NCI-H2081 (cell line): ENCODE measurements at places on chromosomes 2 and 18.

- no peak for DNase-seq
Observed at GRCh38 chr2:156434461-156435291, 1.5 kb upstream of the GPD2 start.

- DNase-seq: no peak
Observed at GRCh38 chr2:172090044-172090961, 5.0 kb downstream of the DLX1 start.

DNA sequence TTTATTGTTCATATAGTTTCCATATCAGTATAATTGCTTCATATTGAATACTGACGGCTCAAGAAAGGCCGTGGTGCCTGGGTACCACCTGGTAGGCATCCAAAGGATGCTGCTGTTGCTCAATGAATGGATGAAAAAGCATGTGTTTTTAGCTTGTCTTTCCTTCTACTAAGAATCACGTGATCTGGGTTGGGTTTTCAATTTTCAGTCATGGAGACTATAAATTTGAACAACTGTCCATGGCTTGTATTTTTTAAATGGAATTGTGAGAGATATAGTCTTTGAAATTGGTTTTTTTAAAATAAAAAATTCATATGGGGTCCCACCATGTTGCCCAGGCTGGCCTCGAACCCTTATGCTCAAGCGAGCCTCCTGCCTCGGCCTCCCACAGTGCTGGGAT, 25.3 kb downstream of the EMILIN2 start:
- no peak for DNase-seq

GRCh38 chr18:47191961-47192360, 15.8 kb upstream of the IER3IP1 start:
- no peak for DNase-seq

DNA sequence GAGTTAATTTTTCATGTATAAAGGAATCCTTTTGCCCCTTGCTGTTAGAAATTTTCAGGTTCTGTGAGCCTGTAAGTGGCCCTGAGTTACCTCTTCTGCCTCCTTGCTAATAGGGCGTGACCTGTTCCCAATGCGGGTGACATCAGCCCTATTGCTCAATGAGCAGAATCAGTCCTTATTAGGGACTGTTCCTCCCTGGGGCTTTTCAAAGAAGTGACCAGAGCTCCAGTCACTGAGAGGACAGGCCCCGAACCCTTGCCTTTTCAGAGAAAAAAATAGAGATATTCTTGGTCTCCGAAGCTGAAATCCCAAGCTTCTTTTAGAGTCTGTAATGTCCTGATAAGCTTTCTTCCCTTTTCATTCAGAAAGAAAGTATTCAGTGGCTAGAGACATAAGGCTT, 8.2 kb upstream of the APOB start:
- no peak for DNase-seq

GRCh38 chr18:79386547-79386946, 9.2 kb upstream of the NFATC1 start:
- no peak for DNase-seq

GRCh38 chr18:22056950-22057349, 112.4 kb upstream of the GATA6 start:
- no peak for DNase-seq

- DNase-seq: no peak
Observed at GRCh38 chr2:147623328-147623727, 221.5 kb upstream of the ACVR2A start.

DNA sequence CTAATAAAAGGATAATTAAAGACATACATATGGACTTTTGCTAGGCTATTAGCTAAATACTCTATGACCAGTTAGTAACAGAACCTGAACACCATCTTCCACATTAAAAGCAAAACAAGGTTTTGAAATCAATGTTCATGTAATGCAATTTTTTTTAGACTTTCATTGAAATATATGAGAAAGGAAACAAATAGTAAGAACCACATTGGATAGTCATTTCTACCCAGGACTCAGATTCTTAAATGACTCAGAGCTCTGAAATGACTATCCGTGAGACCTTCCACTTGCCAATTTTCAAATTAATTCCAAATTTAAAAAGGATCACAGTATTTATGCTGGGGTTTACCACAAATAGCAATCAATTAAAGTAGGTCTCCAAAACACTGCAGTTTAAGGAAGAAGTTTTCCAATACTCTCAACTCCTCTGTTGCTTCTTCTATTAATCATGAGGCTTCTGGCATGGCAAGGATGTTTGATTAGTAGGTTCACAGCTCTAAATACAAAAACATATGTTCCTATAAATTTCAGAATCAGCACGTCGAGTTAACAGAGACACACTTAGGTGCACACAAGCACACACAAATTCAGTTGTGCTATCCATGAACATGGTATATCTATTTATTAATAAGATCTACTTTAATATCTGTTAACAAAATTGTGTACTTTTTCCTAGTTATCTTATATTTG, 841.0 kb downstream of the RNF144A start:
- no peak for DNase-seq

- DNase-seq: no peak
Observed at GRCh38 chr18:39845631-39846030, 2109.4 kb upstream of the PIK3C3 start.

GRCh38 chr18:69674966-69675365, 272.7 kb downstream of the CD226 start:
- DNase-seq: peak; percentile 6

DNA sequence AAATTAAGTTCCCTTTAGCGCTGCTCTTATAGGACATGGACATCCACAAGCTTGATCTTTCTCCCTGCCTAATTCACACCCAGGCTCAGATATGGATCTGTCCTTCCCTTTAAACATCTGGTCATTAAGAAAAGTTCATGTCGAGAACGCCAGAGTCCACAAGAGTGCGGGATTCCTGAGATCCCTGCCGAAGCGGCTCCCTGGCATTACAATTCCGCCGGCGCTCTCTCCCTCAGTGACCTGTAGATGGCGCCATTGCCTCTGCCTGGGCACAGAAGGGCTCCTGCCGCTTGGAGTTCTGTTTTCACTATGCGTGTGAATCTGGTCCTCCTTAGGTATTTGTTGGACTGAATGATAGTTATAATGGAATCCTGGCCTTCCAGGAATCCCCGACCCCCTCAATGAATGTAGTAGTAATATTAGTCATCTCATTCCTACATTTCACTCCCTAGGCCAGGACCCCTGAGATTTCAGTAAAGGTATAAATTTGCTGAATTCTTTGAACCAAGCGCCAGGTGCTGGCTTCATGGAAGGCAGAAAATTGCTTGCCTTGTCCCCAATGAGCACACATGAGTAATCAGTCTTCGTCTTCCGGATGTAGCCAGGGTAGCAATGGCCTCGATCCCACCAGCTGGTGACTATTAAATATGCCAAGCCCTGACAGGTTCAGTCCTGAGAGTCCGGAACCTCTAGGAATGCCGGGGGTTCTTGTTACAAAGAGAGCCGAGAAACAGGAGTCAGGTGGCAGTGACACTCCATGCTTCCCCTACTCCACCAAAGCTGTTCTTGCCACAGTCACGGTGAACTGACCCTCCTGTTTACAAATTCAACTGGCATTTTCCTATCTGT, 26.4 kb upstream of the CD207 start:
- DNase-seq: peak; percentile 63

DNA sequence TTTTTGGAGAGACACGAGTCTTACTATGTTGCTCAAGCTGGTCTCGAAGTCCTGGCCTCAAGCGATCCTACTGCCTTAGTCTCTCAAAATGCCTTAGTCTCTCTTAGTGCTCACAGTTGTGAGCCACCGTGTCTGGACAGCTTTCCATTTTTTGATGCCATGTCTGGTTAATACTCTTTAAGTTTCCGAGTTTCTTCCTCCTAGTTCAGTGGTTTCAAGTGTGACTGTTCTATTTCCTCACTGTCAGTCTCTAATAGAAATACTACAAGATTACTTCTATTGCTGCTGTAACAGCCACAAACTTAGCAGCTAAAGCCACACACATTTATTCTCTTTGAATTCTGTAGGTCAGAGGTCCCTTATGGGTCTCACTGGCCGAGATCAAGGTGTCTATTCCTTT, 125.1 kb upstream of the MGAT5 start:
- no peak for DNase-seq

GRCh38 chr2:145591109-145591809, 1071.3 kb upstream of the ZEB2 start:
- DNase-seq: no peak

- no peak for DNase-seq
Observed at GRCh38 chr18:57570162-57570561, 16.3 kb downstream of the FECH start.

GRCh38 chr18:21769206-21769605, 28.6 kb downstream of the MIB1 start:
- DNase-seq: no peak

DNA sequence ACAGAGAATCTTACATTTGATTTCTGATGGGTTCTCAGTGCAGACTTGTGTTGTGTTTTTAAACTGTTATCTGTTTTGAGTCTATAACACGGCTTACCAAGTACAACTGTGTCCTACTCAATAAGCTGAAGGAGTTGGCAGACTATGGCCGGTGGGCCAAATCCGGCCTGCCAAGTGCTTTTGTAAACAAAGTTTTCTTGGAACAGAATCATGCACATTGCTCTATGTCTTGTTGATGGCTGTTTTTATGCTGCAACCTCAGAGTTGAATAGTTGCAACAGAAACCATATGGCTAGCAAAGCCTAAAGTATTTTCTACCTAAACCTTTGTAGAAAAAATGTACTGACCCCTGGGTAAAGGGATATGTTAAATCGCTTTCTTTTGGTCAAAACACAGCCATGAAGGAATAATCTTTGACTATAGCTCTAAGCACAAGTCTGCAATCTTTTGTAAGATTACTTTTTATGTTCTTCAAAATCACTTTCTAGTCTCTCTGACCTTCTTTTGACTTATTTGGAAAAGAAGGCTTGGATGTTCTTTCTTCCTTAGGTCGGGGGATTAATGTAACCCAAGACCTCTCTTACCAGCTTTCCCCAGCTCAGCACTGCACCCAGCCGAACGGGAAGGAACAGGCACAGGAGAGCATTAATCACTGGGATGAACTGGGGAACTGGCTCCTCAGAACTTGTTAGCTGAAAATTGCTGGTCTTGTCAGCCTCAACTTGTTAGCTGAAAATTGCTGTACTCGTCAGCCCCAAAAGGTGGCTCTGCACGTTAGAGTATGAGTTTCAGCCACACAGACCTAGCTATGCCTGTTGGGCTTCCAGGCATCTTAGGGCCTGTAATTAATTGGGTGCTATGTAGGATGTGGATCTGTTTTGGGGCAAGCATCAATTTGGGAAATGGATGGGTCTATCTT, 75.4 kb downstream of the CD8B2 start:
- DNase-seq: no peak

GRCh38 chr18:47978603-47979002, 48.1 kb upstream of the SMAD2 start:
- no peak for DNase-seq

DNA sequence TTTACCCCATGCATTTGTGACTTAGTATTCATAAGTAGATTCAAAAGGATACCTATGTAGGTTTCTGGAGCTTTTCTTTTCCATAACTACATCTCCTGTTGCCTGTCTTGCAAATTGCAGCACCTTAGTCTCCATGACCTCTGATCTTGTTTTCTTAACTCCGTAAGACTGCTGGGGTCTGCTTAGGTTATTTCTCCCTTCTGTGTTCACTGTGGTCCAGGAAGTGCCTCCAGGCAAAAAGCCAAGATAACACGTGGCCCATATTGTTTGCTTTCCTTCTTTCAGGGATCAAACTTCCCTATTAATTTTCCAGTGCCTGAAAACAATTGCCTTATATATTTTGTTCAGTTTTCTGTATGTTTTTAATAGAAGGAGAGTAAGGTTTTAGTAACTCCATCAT, 86.4 kb downstream of the GCA start:
- peak; percentile 59 for DNase-seq

DNA sequence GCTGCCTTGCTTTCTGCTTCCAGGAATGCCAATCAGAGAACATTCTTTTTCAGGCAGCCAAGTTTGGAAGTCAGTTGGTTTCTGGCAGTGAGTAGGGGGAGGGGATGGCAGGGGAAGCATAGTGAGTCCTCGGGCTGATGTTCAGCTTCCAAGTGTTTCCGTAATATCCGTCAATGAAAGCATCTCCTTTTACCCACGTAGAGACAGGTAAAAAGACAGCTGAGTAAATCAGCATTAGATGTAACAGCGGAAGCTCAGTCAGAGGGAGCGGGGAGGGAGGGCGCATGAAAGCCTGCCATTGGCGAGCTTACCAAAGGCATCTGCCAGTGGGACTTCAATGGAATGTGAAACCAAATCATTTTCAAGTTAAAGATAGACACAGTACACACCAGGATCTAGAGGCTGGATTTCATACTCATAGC, 117.1 kb upstream of the DTNA start:
- DNase-seq: no peak

DNA sequence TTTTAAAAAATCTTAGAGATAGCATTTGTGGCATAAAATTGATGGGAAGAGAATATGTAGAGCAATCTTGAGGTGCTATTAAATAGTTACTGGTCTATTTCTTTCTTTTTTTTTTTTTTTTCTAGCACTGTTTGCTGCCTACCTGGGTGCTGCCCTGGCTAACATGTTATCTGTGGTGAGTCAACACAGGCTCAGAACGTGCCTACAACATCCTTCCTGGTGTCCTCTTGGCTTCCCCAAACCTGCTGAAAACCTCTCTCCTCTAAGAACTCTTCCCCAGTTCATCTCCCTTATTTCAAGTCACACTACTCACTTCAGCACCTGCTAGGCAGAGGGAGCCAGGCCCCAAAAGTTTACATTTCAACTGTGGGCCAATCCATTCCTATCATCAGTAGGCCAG, 45.1 kb upstream of the SLC14A1 start:
- no peak for DNase-seq

DNA sequence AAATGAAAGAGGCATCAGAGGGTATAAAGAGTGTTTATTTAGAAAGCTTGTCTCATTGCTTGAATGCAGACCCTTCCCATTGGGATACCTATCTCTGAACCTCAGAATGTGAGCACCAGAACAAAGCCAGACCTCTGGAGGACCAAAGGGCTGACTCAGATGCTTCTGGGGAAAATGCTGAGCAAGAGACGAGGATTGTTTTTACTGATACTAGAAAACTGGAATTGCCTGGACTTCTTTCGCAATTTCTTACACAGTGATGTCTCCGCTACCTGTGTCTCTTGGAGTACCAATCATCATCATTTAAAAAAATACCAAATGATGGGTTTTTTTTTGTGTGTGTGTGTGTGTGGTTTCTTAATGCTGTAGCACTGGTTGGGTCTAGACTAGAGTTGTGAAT, 55.6 kb upstream of the CCDC85A start:
- DNase-seq: no peak
